Stimulated activated CD4-positive, alpha-beta T cell treated with anti-CD3 and anti-CD28 coated beads, Interleukin-15, amount 100 ng/mL, for 24 hours (primary cell): ENCODE measurements at places on chromosomes 1 and 21.
A peak's percentile ranks its signal among the peaks of the same experiment; 100 is the strongest.

DNA sequence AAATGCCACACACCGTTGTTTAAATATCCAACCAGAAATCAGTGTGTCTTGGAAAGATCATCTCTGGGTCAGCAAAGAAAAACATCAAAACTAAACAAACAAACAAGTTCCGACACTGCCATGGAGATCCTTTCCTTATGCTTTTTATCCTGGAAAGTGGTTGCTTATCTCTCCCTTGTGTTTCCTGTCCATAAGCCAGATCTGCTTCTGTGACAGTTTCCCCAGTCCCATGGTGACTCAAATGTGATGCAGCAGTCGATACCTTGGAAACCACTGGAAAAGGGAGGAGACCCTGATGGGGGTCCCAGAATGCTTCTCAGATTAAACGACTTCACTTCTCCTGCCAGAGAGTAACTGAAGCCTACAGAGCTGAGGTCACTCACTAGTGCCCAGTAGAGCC lies 94.7 kb downstream of the DMRTA2 start:
- no peak for DNase-seq

DNA sequence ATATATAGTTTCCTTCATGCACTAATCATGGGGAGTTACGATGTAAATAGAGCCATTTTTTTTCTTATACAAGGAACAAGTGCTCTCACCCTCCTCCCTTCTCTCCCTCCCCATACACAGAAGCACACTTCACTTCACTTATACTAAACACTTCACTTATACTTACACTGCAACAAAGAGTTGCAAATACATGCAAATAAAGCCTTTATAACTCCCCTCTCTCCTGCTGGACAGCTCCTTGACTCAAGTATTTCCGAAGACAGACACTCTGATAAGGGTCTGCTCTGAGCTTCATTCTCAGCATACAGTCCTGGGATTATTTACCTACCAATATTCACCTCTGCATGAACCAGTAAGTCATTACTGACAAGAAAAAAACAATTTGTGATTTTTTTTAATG lies 35.6 kb upstream of the ERG start:
- DNase-seq, result no peak

DNA sequence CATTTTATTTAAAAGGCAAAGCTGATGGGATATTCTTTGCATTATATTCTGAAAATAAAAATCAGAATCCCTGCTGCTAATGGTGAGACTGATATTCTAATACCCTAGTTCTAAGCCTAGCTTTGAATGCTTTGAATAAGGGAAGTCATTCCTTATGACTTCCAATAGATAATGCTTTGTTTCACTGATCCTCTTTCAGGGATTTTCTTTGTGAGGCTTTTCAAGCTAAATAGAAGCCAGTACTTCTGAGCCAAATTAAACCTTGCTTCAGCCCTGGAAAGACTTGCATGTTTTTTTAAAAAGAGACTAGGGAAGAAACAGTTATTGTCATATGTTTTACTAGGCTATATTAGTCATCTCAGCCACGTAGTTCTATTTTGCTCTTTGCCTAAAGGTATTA lies 68.5 kb upstream of the CACYBP start:
- no peak for DNase-seq

GRCh38 chr1:26855636-26856035 lies 7.3 kb upstream of the SFN start:
- DNase-seq, result no peak

GRCh38 chr1:77168358-77168757 lies 50.9 kb downstream of the PIGK start:
- DNase-seq, result no peak

DNA sequence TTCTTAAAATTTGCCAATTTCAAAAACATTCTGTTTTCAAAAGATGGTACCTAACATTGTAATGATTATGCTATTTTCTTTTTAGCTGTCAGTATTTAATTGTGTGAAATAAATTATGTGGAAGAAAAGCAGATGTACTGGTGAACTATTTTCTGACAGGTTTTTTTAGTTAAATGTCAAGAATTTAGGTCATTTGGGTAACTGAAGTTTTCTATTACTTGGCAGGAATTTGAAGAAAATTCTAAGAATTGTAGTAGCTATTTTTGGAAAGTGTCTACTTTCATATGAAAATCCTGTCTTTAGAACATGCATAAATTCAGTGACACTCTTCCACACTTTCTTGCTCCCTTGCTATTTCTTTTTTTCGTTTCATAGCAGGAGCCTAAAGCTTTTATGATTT lies 28.5 kb upstream of the PTPRC start:
- DNase-seq, result no peak

GRCh38 chr1:219710529-219711194 lies 97.8 kb upstream of the ZC3H11B start:
- DNase-seq, result no peak

DNA sequence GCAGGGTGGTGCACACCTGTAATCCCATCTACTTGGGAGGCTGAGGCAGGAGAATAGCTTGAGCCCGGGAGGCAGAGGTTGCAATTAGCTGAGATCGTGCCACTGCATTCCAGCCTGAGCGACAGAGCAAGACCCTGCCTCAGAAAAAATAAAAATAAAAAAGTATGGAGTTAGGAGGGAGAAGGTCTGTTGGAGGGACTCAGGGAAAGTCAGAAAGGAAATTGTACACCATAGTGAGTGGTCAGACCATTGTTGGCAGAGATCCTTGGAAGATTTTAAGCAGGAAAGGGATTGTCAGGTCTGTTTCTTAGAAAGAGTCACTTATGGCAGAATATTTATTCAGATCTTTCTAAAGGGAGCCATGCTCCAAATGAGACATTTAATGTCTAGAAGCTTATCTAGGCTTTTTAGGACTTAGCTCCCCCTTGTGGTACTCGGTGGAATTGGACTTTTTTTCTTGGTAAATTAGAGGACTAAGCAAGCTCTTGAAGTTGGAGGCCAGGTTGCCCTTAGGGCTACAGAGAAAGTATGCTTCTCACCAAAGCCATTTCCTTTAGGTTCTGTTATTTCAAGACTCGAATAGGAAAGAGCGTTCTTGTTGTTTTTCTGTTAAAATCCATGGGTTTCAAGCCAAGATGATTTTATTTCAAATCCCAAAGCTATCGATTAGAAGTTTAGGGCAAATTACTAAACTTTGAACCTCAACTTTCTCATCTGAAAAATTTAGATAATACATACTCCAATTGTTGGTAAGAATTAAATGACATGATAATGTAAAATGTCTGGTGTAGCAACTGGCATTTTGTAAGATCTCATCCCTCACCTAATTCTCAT lies 16.5 kb downstream of the MIA3 start:
- peak; percentile 70 for DNase-seq

GRCh38 chr1:112956544-112957132 lies 642 bp upstream of the SLC16A1 start:
- DNase-seq, result peak; percentile 52

DNA sequence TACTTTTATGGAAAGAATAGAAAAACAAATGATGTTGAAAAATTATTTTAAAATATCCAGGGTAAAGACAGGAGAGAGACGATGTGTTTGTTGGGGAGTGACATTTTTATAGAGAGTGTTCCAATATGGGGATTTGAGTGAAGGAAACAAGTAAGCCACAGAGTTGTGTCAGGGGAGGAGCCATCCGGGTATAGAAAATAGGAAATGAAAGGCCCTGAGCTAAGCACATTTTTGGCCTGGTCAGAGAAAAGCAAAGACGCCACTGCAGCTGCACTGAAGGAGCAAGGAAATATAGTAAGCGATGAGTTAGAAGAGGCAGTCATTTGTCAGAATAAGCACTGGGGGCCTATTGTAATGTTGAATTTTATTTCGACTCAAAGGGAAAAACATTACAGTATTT lies 107.3 kb upstream of the ADGRL4 start:
- no peak for DNase-seq

DNA sequence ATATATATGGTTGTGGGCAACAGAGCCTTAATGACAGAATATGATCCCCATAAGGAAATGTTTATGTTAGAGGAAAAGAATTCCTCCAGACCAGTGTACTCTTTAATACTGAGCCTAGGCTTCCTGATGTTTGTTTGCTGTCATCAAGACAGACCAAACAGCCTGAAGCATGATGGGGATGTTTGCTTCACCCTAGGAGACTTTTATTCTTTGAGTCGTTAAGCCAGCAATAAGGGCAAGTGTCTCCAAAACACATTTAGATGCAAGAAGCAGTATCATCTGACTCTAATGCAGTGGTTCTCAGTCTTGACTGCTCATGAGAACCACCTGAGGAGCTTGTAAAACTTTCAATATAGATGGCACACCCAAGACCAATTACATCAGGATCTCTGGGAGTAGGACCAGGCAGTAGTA lies 33.1 kb downstream of the UBE2U start:
- no peak for DNase-seq

DNA sequence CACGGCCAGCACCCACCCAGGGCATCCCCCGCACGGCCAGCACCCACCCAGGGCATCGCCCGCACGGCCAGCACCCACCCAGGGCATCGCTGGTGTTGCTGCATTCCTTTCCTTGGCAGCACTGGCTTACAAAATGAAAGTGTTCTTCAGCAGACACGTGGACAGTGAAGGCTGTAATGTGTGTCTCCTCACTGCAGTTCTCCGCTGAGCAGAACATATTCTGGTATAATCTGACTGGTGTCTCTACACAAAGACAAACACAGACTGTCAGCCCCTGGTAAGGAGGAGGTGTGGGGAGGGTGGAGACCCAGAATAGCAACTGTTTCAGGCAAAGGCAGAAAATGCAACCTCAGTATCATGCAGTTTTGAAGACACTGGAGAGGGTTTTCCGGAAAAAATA lies 7.3 kb downstream of the LYPD8 start:
- DNase-seq, result no peak

- no peak for DNase-seq
These were observed 142.8 kb downstream of the ETS2 start for GRCh38 chr21:38948377-38949069.

DNA sequence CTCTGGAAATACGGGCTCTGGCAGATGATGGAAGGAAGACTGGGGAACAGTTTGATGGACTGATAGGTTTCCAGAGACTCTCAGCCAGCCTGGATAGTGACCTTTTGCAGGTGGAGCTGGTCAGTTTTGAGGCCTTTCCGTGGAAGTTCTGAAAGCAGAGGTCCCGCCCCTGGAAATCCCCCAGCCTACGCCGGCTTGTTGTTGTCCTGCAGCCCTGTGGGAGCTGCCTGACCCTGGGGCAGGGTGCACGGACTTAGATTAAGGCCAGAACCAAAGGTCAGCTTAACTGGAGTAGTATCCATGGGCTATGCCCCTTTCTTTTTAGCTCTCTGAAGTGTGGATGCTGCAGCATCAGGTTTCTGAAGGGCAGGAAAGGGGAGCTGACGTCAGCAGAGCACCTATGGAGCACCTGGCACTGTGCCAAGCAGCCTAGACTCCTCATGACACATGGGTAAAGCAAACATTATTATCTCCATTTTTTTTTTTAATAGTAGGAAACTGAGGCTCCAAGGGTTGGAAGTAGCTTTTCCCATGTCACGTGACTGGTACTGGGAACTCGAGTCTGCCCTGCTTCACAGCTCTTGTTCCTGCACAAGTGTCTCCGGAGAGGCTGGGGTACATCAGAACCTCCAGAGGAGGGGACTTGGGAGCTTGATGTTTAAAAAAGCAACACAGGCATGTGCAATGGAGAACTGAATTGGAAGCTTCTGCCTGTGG lies 38.5 kb downstream of the IER5 start:
- DNase-seq, result no peak

GRCh38 chr1:7002728-7003127 lies 217.5 kb downstream of the CAMTA1 start:
- DNase-seq, result no peak

GRCh38 chr1:79151006-79151796 lies 144.7 kb upstream of the ADGRL4 start:
- DNase-seq, result no peak

GRCh38 chr1:204611036-204611435 lies 74.5 kb downstream of the LRRN2 start:
- DNase-seq, result no peak

- DNase-seq, result no peak
These were observed 171.1 kb downstream of the PIGK start for GRCh38 chr1:77047978-77048614.

- no peak for DNase-seq
These were observed 363.6 kb upstream of the CAMK1G start for GRCh38 chr1:209219791-209220524.

DNA sequence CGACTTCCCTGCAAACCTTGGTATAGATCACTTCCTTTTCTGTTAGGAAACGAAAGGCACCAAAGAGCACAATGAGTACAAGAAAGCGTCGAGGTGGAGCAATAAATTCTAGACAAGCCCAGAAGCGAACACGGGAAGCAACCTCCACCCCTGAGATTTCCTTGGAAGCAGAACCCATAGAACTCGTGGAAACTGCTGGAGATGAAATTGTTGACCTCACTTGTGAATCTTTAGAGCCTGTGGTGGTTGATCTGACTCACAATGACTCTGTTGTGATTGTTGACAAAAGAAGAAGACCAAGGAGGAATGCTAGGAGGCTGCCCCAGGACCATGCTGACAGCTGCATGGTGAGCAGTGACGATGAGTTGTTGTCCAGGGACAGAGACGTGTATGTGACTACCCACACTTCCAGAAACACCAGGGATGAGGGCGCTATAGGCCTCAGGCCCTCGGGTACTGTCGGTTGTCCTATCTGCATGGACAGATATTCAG lies 18.5 kb downstream of the FAM89A start:
- DNase-seq, result no peak

DNA sequence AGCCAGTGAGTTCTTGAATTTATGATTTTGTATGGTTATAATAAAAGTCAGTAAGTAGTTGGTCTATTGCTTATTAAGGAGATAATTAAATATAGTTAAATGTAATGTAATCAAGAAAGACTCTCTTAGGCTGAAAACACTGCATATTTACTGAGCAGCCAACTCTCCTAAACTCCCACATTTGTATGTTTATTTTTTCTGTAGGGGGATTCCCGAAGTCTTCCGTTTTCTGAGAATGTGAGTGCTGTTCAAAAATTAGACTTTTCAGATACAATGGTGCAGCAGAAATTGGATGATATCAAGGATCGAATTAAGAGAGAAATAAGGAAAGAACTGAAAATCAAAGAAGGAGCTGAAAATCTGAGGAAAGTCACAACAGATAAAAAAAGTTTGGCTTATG lies 56.7 kb downstream of the PKN2 start:
- no peak for DNase-seq

- DNase-seq, result no peak
These were observed 22.3 kb downstream of the APP start for GRCh38 chr21:26148071-26148839.

- DNase-seq, result no peak
These were observed 10.0 kb upstream of the LEFTY2 start for GRCh38 chr1:225950905-225951497.
